ENCODE measurements at places on chromosomes 6 and 20. TPM values are rescaled to one million over a fixed set of nuclear protein-coding genes. Genes with fewer than 3 reads are reported as not detected.

DNA sequence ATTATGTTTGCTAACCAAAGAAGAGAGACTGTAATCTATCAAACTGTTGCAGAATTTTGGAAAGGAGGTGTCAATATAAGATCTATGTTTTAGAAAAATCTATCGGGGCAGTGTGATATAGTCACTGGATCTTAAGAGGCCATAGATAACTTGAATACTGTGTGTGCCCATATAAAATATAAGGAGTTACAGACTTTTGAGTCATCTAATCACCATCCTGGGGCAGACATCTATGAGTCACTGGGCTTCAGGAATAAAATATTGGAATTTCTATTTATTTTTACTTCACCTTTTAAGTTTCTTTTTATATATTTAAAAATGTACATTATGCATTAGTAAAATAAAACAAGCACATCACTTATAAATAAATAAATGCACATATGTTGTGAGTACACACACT, 509.3 kb upstream of the MAN1A1 start:
- DNase-seq, result no peak

- no peak for DNase-seq
Observed at GRCh38 chr6:153146413-153146812, 15.3 kb upstream of the RGS17 start.

DNA sequence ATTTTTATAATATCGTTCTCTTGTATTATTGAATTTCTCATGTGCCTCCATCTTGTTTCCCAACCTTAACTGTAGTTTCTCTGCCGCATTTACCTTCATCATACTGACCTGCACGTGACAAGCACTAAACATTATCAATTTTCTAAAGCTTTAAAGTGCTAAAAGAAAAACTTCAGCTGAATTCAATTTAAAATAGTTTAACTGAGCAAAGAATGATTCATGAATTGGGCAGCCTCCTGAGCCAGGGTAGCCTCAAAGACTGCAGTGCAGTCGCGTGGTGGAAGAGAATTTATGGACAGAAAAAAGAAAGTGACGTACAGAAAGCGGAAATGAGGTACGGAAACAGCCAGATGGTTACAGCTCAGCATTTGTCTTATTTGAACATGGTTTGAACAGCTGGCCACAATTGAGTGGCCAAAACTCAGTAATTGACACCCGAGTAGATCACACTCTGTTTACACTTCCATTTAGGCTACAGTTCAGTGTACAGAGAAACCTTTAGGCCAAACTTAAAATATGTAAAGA, 4.2 kb upstream of the ZDHHC14 start:
- no peak for DNase-seq

GRCh38 chr6:73309785-73310502, 44.1 kb downstream of the DPPA5 start:
- DNase-seq, result peak; percentile 79

DNA sequence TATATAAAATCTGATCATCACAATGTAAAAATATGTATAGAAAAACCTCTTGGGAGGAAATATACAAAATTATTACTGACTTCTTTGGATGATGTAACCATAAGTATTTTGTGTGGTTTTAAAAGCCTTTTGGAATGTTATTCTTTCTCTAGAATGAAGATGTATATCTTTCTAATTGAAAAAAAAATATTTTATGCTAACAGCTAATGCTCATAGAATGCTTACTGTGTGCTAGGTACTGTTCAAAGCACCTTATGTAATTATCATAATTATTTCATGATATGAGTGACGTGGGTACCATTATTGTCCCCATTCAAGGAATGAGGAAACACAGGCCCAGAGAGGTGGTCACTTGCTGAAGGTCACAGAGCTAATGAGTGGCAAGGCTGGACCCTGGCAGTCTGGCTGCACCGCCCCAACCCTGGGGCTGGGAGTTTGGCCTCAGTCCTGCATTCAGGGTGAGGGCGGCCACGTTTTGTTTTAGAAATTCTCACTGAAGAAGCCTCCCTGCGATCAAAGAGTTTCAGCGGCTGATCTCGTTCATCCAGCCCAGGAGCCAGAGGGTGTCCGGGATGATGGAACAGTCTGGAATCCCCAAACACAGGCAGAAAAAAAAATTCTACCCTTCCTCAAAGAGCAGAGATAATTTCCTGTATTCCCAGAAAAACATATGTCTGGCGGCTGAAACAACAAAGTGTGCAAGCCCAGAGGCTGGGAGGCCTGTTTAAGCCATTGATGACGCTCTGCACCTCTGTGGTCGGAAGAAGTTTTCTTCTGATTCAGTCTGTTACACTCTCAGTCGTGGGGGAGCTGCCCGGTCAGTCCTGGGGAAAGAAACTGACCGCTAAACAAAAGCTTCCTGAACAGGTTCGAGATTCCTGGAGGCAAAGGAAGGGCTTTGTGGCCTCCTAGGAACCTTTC, 37.3 kb downstream of the TFEB start:
- no peak for DNase-seq

GRCh38 chr6:138654715-138655634, 118.6 kb upstream of the CCDC28A start:
- no peak for DNase-seq

DNA sequence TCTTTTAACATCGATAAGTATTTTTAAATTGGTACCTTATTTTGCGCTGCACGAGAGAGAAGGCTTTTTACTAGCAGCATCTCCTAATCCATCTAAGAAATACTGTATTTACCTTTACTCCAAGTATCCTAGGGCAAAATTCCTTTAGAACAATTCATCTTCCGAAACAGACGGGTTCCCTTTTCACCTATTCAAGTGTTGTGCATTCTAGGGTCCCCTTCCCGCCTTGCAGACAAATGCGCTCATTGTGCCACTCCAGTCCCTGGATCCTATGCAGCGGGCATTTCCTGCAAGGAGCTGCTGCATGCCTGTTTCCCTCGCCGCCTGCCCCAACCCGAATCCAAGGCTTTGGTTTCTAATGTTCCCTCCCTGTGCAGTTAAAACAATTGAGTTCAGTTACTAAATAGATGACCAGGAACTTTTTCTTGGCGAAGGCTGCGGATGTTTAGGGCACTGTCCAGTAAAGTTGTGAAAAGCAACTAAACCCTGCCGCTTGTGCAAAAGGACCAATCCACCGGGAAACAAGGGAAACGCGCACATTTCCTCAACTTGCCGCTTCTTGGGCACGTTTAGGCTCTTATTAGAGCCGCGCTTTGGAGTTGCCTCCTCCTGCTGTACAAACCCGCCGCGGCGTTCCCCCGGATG, 556 bp upstream of the SCAF8 start:
- no peak for DNase-seq

GRCh38 chr6:93554018-93554417, 134.7 kb upstream of the EPHA7 start:
- no peak for DNase-seq

DNA sequence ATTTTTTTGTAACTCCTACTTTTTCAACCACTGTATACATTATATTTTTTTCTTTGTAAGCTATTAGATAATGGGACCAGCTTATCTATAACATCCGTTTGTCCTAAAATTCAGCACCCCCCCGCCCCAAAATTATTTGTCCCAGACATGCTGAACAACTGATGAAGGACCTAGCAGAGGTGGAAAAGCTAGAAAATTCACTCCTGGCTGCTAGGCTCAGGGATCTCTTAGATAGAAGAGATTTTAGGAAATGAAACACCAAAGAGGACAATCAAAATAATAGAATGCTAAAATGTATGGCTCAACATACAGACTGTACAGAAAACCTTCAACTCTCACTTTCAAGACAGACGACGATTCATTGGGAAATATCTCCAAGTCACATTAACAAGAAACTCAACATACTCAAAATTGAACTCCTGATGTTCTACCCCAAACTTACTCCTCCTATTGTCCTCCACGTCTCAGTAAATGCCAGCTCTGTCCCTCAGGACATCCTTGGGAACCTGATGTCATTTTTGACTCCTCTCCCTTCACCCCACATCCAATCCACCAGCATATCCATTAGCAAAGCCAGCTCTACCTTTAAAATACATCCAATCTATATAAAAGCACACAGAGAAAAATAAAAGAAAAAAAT, 4.7 kb downstream of the SOD2 start:
- no peak for DNase-seq

DNA sequence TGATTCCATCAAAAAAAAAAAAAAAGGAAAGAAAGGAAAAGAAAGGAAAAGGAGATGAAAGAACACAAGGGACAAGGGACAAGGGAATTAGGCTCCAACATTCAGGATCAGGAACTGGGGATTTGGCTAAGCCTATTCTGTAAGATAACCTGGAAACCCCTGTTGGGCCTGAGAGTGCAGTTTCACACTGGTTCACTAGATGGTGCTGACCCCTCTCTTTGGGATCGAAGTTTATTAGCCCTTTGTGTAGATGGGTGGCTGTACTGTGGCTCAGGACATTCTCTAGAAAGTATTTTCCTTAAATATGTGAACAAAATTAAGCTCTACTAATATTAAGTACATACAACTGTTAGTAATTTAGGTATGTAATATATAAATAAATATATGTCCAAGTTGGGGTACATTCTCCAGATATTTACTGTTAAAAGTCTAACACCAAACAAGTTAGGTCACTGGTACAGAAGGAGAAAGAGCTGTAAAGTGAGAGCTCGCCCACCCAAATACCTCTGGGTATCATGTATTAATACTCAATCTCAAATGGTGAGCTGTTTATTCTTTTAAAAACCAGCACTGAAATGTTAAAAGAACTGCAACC, 6.3 kb downstream of the OR2A4 start:
- no peak for DNase-seq

GRCh38 chr6:71446470-71446869, 157.9 kb downstream of the OGFRL1 start:
- DNase-seq, result peak; percentile 31

DNA sequence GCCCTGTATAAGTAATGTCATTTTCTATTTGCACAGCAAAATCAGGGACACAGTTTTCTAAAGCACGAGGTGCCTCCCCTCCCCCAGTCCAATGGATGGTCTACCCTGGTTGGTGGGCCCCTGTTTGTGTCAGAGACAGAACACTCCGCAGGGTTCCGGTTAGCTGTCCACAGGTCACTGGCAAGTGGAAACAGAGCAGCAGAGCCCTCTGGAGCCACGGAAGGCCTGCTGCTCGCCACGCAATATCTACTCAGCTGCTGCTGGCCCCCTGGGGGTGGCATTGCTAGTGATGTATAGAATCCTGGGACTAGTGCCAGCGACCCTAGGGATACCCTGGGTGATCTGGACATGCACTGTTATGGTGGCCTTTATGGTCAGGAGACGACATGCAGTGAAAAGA, 50.4 kb downstream of the RIN2 start:
- no peak for DNase-seq

GRCh38 chr6:91575032-91575431, 988.2 kb upstream of the MAP3K7 start:
- no peak for DNase-seq

GRCh38 chr20:1587781-1588532, 30.5 kb upstream of the SIRPD start:
- no peak for DNase-seq

DNA sequence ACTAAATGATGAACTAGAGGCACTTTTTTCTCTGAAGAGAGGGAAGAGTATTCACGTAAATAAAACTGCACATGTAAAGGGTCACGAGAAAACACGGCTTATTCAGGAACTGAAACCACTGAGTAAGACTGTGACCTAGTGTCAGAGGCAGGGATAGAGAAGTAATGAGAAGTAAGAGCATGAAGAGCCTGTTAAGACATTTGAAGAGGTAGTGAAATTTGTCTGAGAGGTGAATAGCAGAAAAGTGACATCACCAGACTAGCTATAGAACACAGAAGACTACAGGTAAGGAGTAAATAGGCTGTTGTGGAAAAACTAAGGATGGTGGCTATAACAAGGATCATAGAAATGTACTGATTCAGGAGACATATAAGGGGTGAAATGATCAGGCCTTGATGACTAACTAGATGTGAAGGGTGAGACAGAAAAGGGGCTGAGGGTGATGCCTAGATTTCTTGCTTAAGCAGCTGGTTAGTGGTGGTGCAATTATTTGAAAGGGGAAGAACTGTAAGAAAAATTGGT, 76.8 kb downstream of the REV3L start:
- DNase-seq, result no peak

DNA sequence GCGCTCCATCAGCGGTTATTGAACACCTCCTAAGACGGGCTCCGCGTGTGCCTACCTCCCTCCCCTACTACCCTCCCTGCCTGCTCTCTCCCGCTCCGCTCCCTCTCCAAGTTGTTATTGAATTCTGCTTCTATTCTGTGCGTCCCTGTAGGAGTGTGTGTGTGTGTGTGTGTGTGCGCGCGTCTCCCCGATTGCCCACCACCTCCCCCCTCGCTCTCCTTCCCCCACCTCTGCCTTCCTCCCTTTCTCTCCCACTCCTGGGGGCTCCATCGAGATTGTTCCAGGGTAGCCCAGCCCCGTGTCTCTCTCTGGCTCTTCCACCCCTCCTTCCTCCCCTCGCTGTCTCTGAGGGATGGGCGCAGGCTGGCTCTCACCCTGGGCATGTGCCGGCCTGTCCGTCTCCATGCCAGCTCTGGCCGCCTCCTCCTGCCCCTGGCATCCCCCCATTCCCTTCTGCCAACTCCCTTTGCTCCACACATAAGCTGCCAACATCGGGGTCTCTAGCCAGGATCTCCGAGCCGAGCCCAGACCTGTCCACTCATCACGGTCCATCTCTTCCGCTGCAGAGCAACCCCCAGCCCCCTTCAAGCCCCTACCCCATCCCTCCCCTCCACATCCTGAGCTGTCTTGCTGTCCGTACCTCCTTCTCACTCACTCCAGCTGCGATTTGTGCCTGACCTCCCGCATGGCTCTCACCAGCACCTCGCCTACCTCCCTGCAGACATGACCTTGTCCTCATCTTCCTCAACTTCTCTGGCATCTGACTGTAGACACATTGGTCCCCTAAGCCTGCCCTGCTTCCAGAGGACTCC, 68.5 kb downstream of the SRC start:
- DNase-seq, result no peak

GRCh38 chr6:113365191-113365590, 492.0 kb upstream of the MARCKS start:
- DNase-seq, result no peak

- no peak for DNase-seq
Observed at GRCh38 chr20:48686238-48687116, 141.3 kb downstream of the PREX1 start.

ZNF318 gene
- total RNA-seq, result 11.3 TPM

TNNC2 gene
- total RNA-seq, result not detected

CDSN gene
- not detected for total RNA-seq

PACRG gene
- total RNA-seq, result 7.9 TPM

PTPRT gene
- total RNA-seq, result 0.19 TPM

ENPP5 gene
- 2.8 TPM for total RNA-seq

SIRPA gene
- 20.9 TPM for total RNA-seq

CRISP2 gene
- not detected for total RNA-seq

LST1 gene
- 9.0 TPM for total RNA-seq

LHFPL5 gene
- total RNA-seq, result not detected

FOXF2 gene
- 0.24 TPM for total RNA-seq

FAM209B gene
- not detected for total RNA-seq

ADGRF4 gene
- not detected for total RNA-seq

WFDC10B gene
- total RNA-seq, result not detected

PDCD2 gene
- 28.1 TPM for total RNA-seq

TNXB gene
- 73.3 TPM for total RNA-seq

STX11 gene
- 11.1 TPM for total RNA-seq

OR12D3 gene
- total RNA-seq, result not detected

CD109 gene
- total RNA-seq, result 7.3 TPM

ZSCAN9 gene
- 9.4 TPM for total RNA-seq

KCNK15 gene
- 0.32 TPM for total RNA-seq

EFCAB8 gene
- 0.43 TPM for total RNA-seq

BPI gene
- total RNA-seq, result not detected

ERVFRD-1 gene
- 0.14 TPM for total RNA-seq

Measured in Right ventricle myocardium inferior (tissue), 1 donor.